Activated T-cell treated with anti-CD3 and anti-CD28 coated beads, Interleukin-2, amount 50 U/mL, for 24 hours (primary cell): ENCODE measurements at places on chromosomes 4 and X.

DNA sequence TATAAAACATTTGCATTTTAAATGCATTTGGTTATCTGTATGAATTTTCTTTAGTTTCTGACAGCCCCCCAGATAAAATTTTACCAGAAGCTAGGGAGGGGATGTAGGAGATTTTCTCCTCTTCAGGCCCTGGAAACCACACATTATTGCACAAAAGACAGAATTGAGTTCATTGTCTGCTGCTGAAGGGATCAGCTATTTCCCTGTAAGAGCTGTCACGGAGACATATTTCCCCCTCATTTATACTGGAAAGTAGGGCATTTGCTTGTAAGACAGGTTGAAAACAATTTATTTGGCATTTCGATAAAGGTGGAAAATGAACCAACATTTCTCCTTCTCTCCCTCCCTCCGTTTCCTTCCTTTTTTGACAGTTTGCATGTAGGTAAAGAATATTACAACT is 241.3 kb upstream of the LCORL start:
- DNase-seq: no peak

DNA sequence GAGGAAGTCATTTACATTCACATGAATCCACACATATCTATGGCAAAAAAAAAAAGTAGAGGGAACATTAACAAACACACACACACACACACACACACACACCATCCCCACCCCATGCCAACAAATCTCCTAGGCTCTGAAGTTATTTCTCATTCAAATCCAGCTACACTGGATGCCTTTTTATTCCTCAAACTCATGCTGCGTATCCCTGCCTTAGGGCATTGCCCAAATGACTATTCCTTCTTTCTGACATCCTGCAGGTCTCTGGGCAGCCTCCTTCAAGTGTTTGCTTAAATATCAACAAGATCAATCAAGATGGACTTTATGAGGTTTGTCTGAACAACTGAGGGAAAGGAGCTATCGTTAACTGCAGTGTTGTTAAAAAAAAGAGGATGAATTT is 106.5 kb upstream of the FAM9A start:
- no peak for DNase-seq

- no peak for DNase-seq
These were observed 784 bp upstream of the ANXA5 start for GRCh38 chr4:121697564-121697963.

- no peak for DNase-seq
These were observed 174.6 kb downstream of the ANKRD50 start for GRCh38 chr4:124537971-124538370.
